ENCODE measurements at places on chromosomes 5 and 9.

GRCh38 chr9:113511047-113511521, 47.6 kb downstream of the RGS3 start:
- no peak for DNase-seq

- no peak for DNase-seq
These were observed 129.0 kb downstream of the DAB2IP start for GRCh38 chr9:121780177-121781040.

GRCh38 chr9:79577969-79578723, 6.4 kb downstream of the TLE4 start:
- DNase-seq, result no peak

DNA sequence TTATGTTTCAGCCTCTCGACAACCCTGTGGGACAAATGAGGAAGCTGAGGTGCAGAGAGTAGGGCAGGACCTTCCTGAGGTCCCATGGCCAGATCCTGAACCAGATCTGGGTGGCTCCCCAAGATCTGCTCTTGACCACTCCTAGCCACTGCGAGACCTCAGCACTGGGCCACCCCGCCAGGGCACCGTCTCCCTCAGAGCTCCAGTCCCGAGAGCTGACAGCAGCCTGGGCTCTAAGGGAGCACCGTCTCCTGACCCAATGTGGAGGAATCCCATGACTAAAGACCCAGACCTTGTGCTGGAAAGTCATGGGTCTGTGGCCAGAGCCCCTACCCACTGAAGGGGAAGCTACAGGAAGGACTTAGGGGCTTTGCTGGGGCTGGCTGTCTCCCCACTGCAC, 4.5 kb upstream of the LMX1B start:
- DNase-seq, result no peak

- no peak for DNase-seq
These were observed 60.3 kb downstream of the GNA14 start for GRCh38 chr9:77587851-77588250.

DNA sequence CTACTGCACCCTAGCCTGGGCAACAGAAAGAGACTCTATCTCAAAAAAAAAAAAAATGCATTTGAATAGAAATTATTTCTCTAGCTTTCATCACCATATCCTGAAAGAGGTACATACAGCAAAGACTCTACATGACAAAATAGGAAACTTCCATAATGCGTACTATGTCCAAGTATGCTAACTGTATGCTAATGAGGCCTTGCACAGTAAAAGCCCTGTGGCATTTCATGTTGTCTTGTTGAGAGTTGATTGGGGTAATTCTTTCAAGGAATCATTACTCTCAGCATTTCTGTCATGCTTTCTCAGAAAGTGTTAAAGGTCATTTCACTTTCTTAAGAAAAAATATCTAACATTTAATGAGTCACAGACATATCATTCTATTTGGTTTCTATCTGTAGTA, 393.4 kb downstream of the CTNND2 start:
- DNase-seq, result no peak

- peak; percentile 64 for DNase-seq
These were observed 15.9 kb downstream of the OR2V1 start for GRCh38 chr5:181114844-181115778.

Measured in RWPE1 (cell line).